Sigmoid colon (tissue), 7 donors: ENCODE measurements at places on chromosomes 16 and 17. TPM values are rescaled to one million over a fixed set of nuclear protein-coding genes. Genes with fewer than 3 reads are reported as not detected.

The ADGRG3 gene
- 5.4 TPM for total RNA-seq

The CSH2 gene
- total RNA-seq: not detected

The CCDC40 gene
- total RNA-seq: 7.5 TPM

The PLCD3 gene
- 27.4 TPM for total RNA-seq

The MARVELD3 gene
- total RNA-seq: not detected

The SEPHS2 gene
- total RNA-seq: 32.3 TPM

The P2RX5 gene
- total RNA-seq: 0.36 TPM

- peak; percentile 44 for DNase-seq
Measured at GRCh38 chr17:77508047-77508715, 367.4 kb downstream of the SEC14L1 start.

- DNase-seq: no peak
Measured at GRCh38 chr17:2435862-2436261, 35.0 kb upstream of the MNT start.
